ENCODE measurements at places on chromosomes 11 and 22. TPM values are rescaled to one million over a fixed set of nuclear protein-coding genes. Genes with fewer than 3 reads are reported as not detected.

The APOL4 gene
- total RNA-seq, result 9.8 TPM

The SAA2 gene
- 2.6 TPM for total RNA-seq

The JAML gene
- total RNA-seq, result 20.8 TPM

The C11orf65 gene
- total RNA-seq, result 1.7 TPM
